Activated T-cell treated with anti-CD3 and anti-CD28 coated beads, Interleukin-2, amount 50 U/mL, for 1 hour (primary cell): ENCODE measurements at places on chromosomes 1 and 21.

- peak; percentile 75 for DNase-seq
These were observed 3.7 kb upstream of the PPM1J start for GRCh38 chr1:112718691-112719418.

GRCh38 chr1:85605484-85606413 lies 25.2 kb downstream of the CCN1 start:
- DNase-seq: no peak

DNA sequence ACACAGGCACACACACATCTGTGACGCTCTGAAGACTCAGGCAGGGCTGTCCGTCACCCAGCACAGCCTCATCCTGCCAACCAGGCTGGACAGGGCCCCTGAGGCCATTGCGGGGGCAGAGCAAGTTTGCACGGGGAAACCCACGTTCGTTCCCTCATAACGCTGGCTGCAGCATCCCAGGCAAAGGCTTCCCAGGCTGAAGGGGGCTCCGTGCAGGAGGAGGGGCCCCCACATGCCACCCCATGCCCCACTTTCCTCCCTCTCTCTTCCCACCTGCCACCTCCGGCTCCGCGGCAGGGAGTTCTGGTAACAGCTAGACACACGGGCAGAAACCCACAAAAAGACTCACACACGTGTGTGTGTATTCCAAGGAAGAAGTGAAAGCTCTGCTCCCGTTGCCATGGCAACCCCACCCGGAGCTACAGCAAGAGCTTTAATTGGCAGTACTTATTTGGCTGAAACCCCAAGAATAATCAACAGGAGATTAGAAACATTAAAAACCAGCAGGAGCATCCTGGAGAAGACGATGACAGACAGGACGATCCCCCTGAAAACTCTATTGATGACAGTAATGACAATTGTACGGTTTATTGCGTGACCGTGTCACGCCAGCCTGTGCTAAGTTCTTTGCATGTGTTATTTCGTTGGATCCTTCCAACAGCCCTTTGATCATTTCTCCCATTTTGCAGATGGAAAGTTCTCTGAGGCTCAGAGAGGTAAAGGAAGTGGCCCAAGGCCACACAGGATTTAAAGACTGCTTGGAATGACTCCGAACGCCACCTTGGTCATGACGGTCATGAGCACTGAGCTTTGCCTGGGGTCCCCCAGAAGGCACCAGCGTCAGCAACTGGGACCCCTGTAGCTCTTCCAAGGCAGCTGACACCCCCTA lies 247.1 kb downstream of the NPHP4 start:
- DNase-seq: peak; percentile 10

GRCh38 chr1:110055493-110056284 lies 14.8 kb downstream of the ALX3 start:
- no peak for DNase-seq

GRCh38 chr1:31581821-31582810 lies 5.8 kb downstream of the TINAGL1 start:
- DNase-seq: no peak

DNA sequence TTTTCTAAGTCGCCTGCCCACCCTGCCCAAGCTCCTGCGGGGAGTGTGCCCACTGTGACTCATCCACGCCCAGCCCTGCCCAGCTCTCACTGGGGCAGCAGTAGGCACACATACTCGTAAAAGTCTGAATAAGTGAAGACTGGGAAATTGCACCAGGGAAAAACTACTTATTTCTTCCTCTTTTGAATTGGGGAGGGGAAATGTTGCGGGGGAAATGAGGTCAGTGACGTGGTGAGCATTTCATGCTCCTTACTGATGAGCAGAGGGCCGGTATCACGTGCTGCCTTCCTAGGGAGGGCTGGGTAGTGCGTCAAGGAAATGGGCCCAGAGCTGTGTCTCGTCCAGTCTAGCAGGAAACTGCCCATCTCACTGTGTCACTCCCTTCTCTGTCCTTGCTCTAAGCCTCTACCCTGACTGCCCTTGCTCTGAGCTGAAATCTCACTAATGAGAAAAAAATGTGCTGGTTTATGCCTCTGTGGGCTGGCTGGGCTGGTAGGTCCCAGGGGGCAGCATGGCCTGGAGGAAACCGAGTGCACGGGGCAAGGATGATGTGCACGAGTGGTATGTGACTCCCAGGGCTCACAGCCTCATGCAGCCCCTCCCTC lies 13.5 kb upstream of the TNFRSF1B start:
- no peak for DNase-seq

- no peak for DNase-seq
These were observed 86.7 kb upstream of the PTBP2 start for GRCh38 chr1:96634883-96635282.

DNA sequence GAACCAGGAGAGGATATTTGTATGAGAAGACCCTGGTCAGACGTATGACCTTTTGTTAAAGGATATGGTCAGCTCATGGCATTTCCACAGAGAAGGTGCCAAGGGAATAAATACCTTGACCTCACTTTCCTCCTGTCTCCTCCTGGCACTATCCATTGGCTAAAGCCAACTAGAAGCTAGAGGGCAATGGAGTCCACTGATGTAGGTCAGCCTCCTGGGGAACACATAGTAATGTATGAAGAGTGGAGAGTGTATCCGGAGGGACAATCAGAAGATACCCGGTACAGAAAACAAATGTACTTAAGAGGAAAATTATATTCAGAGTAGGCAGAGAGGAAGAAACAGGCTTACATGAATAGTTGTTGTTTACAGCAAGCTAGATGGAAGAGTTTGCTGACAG lies 698 bp upstream of the NTMT2 start:
- no peak for DNase-seq

GRCh38 chr1:207861442-207862177 lies 49.3 kb downstream of the CD34 start:
- DNase-seq: peak; percentile 47

- DNase-seq: no peak
These were observed 49.8 kb upstream of the GADD45A start for GRCh38 chr1:67635055-67635809.

GRCh38 chr1:47635111-47635510 lies 197.3 kb downstream of the FOXD2 start:
- DNase-seq: no peak

DNA sequence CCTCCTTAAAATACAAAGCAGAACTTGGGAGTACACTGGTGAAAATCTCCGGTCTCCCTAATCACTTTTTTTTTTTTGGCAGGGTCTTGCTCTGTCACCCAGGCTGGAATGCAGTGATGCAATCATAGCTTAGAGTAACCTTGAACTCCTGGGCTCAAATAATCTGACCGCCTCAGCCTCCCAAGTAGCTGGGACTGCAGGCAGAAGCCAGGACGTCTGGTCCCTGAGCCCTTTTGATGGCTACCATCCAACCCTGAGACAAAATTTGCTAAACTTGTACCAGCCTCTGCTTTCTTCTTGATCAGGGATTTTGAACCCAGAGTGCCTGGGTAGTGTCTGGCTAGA lies 4.1 kb downstream of the L1TD1 start:
- no peak for DNase-seq

GRCh38 chr1:195909061-195909460 lies 699.2 kb downstream of the KCNT2 start:
- no peak for DNase-seq

DNA sequence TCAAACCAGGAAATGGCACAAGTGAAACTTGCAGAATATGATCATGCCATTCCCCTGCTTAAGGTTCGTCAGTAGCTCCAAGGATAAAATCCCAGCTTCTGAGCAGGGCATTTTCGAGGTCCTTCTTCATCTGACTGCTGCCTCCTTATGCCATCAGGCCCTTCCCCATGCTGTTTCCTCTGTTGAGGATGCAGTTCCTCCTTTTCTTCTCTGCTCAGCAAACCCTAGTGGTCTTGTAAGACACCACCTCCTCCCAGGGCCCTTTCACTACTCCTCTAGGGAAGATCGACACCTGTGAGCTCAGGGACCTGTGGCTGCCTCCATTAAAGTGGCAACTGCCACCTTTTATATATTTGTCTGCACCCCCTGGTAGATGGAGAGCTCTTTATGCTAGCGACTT lies 62.1 kb upstream of the JUN start:
- DNase-seq: no peak

DNA sequence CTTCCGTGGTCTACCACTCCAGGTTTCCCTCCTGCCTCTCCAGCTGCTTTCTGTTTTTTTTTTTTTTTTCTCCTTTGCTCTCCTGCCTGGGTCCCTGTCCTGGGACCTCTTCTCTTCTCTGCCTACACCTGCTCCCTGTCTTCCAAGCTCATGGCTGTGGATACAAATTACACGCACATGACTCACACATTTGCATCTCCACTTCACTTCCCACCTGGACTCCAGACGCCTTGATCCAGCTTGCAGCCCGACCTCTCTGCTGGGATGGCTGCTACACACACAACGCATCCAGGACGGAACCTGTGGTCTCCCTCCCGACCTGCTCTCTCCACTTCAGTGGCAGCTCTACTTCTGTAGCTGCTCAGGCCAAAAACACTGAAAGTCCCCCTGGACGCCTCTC lies 44.4 kb upstream of the B3GALT5 start:
- no peak for DNase-seq

- no peak for DNase-seq
These were observed 17.9 kb upstream of the CENPF start for GRCh38 chr1:214584805-214585766.

DNA sequence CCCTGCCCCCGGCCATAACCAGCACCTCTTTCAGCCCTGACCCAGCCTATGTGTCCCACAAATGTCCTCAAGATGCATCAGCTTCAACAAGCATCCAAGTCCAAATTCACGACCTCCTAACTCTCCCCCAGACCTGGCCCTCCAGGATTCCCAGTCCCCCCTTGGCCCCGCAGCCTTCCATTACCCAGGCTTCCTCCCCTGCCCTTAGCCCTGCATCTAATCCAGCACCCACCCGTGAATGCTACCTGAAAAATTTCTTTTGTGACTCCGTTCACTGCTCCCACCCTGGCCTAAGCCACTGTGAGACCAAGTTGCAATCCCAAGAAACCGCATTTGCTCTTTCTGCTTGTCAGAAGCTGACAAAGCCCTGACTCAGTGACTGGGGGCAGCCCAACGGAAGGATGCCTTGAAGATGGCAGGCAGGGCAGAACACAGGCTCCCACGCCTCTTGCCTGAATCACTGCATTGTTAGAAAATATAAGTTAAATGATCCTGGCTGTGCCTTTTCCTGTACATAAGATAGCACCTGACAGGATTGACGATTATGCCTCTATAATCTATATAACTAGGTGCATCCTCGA lies 939 bp upstream of the MFAP2 start:
- no peak for DNase-seq

DNA sequence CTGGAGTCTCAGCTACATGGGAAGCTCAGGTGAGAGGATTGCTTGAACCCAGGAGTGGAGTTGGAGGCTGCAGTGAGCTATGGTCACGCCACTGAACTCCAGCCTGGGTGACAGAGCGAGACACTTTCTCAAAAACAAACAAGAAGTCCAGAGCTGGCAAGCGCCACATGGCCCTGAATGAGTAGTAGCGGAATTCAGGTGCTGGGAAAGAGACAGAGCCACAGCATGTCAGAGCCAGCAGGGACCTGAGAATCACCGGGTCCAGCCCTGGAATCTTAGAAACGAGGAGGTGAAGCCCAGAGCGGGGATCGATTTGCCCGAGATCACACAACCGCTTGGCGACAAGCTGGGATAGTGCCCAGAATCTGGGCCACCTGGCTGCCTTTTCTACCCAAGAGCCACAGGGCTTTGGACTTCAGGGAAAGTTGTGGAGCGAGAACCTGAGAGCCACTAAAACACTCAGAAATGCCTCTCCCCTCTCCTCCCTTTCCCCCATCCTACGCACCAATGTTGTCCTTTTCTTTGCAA lies 9.8 kb downstream of the ARL8A start:
- DNase-seq: no peak

GRCh38 chr1:203148127-203148526 lies 20.6 kb downstream of the ADORA1 start:
- DNase-seq: no peak

DNA sequence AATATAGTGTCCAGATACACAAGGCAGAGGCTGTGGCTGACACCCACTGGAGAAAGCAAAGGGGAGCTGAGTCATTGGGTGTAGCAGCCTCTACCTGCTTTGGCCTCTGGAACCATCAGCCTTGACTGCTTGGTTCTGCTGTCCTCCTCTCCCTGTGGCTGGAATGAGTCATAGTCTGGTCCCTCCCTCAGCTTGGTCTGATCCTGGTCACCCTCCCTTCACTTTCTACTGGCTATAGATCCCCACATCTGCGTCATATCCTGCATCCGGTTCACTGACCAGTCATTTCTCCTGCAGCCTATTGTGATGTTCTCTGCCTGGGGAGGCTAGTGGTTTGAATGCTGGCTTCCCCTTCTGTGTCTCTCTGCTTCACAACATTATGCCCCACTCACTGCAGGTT lies 372.8 kb upstream of the DAB1 start:
- DNase-seq: no peak

DNA sequence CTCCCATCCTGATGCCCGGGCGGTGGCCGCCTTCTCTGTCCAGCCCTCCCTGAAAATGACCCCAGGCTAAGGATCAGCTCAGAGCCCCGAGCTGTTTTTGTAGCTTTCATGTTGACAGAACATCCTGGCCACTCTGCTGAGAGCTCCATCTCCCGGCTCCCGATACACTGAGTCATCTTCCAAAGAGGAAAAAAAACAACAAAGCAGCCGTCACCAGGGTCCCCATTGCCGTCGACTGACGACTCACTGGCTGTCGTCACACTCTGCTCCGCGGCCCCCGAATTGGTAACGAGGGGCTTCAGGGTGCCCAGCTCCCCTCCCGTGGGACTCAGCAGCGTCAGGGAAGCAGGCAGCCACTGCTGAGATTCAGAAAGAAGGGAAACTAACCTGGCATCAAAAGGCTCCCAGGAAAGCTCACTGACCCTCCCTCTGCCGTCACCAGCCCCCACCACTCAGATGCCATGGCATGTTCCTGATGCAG lies 67.2 kb downstream of the CD46 start:
- no peak for DNase-seq

- no peak for DNase-seq
These were observed 39.9 kb downstream of the ZBTB17 start for GRCh38 chr1:15936025-15936424.

DNA sequence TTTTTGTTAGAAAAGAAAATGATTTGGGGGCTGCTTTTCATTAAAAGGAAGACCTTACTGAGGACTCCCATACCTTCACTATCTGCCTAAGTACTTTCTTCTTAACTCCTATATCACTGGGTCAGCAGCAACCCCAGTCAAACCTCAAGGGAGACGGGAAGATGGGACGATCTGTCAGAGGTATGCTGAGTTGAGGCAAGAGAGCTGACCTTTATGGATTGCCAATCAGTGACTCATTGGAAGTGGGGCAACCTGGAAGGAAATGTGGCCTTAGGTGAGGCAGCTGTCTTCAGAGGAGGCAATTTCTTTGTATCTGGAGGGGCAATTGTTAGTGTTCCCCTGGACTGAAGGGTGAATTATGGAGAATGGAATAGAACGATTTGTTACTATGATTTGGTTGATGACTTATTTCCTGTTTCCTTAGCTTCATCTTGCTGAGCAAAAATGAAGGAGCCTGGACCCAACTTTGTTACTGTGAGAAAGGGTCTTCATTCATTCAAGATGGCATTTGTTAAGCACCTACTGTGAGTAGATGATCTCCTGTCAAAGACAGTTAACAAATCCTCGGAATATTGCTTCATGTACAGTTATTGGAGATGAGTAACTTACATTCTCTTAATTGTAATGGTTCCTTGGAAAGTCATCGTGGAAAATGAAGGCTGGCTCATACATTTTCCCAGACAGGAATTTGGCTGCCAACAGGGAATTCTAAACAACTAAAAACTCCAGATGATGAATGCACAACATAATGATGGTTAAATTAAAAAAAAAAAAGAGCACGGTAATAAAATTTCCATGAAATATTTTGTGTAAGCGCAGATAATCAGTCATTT lies 134.7 kb upstream of the KCNJ15 start:
- DNase-seq: no peak
